ENCODE measurements at places on chromosomes 16 and 17.

GRCh38 chr16:51630076-51630475, 479.0 kb upstream of the SALL1 start:
- no peak for DNase-seq

- no peak for DNase-seq
Measured at GRCh38 chr17:27346228-27346899, 52.5 kb downstream of the WSB1 start.

GRCh38 chr17:77721846-77722160, 236.7 kb upstream of the TNRC6C start:
- no peak for DNase-seq

- DNase-seq, result no peak
Measured at GRCh38 chr17:21454441-21454840, 78.3 kb downstream of the KCNJ12 start.

- no peak for DNase-seq
Measured at GRCh38 chr17:9206741-9207332, 185.5 kb downstream of the NTN1 start.

GRCh38 chr16:83345846-83346640, 461.7 kb upstream of the HSBP1 start:
- no peak for DNase-seq

DNA sequence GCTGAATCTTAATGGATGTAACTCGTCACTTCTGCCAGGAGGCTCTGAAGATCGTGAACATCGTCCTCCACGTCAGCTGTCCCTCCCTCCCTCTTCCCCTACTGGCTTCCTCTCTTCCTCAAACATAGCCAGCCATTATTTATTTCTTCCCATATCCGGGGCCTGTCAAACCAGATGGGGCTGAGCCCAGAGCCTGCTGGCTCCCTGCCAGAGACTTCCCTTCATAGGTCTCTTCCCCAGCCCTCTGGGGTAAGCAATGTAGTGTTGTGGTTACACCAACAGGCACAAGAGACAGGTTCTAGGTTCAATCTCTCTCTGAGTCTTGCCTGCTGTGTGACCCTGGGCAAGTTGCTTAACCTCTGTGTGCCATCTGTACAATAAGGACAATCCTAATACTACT, 40.1 kb upstream of the ZFP90 start:
- peak; percentile 39 for DNase-seq

DNA sequence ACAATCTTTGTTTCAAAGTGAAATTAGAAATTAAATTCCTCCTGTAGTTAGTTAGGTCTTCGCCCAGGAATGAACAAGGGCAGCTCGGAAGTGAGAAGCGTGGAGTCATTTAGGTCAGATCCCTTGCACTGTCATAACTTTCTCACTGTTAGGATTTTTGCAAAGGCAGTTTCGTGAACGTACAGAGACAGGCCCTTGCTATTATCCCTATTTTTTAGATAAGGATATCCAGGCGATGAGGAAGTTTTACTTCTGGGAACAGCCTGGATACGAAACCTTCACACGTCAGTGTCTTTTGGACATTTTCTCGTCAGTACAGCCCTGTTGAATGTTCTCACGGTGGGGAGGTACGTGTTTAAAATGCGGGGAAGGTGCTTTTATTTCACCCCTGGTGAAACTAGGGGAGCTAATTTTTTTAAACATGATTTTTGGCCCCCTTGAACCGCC, 318 bp upstream of the RBL2 start:
- no peak for DNase-seq

GRCh38 chr17:71667661-71668060, 453.2 kb upstream of the SOX9 start:
- no peak for DNase-seq

GRCh38 chr16:12629271-12629670, 174.4 kb downstream of the CPPED1 start:
- DNase-seq, result no peak

DNA sequence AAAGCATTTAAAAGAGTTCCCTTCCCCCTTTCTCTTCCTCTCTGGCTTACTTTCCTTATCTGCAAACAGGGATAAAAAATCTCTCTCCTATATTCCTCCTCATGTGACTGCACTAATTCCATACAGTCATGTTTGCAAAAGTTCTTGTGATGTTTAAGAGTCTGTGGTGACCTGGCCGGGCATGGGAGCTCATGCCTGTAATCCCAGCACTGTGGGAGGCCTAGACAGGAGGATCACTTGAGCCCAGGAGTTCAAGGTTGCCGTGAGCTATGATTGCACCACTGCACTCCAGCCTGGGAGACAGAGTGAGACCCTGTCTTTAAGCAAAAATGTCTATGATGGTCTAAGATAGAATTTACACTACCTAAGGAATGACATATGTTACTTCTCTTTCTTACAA, 19.6 kb downstream of the NOG start:
- DNase-seq, result no peak
